ENCODE measurements at places on chromosomes 7 and 10.

GRCh38 chr10:88386821-88387773 lies 196.0 kb downstream of the RNLS start:
- DNase-seq, result peak; percentile 27

GRCh38 chr7:29929018-29929807 lies 60.4 kb downstream of the SCRN1 start:
- no peak for DNase-seq

GRCh38 chr10:108817135-108817534 lies 1106.2 kb downstream of the XPNPEP1 start:
- no peak for DNase-seq

- no peak for DNase-seq
These were observed 53.7 kb upstream of the DUSP5 start for GRCh38 chr10:110444004-110444337.

- DNase-seq, result no peak
These were observed 30.1 kb downstream of the NUDCD3 start for GRCh38 chr7:44460325-44460724.

DNA sequence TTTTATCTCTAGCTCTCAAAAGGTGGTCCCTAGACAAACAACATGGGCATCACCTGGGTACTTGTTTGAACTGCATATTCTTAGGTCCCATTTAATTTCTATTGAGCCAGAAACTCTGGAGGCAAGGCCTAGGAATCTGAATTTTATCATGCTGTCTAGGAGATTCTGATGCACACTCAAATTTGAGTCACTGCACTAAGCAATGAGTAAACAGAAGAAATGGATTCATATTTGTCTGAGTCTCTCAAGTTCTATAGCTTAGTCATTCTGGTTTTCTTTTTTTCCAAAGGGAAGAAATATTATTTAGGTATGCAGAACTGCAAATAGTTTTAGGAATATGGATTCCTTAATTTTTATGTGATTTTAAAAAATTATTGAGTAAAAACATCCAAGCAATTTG lies 185.5 kb downstream of the SEMA3A start:
- DNase-seq, result no peak

- no peak for DNase-seq
These were observed 33.3 kb upstream of the ARMS2 start for GRCh38 chr10:122421054-122421625.

DNA sequence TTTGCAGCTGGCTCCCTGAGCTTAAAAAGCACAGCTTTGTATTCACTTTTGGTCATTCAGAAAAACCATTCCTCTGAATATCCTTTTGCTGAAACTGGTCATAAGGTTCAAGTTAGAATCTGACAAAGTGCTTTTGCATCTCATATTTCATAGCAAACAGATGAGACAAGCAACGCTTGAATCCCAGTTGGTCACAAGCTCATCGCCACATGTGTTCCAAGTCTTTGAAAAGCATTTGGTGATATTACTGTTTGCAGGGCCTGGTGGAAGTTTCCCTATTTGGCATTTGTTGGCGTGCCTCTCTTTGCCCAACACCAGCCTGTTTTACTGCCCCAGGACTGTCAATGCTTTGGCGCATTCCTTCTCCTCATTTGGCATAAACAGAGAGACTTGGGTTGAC lies 10.3 kb downstream of the TACC2 start:
- DNase-seq, result no peak

DNA sequence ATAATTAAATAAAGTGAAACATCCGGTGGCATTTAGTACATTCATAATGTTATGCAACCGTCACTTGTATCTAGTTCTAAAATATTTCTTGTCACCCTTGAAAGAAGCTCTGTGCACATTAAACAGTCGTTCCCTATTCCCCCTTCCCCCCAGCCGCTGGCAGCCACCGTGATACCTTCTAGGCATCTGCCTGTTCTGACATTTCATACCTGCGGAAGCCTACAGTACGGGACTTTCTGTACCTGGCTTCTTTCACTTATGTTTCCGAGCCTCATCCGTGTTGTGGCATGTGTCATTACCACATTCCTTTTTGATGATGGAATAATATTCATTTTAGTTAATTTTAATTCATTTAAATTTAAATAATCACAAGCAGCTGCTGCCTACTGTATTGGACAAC lies 13.9 kb upstream of the SFRP5 start:
- no peak for DNase-seq

Data from AG09319 (cell line).